ENCODE measurements at places on chromosomes 11 and 22. TPM values are rescaled to one million over a fixed set of nuclear protein-coding genes. Genes with fewer than 3 reads are reported as not detected.

GRCh38 chr22:33848251-33848650 lies 72.0 kb downstream of the LARGE1 start:
- DNase-seq, result no peak

DNA sequence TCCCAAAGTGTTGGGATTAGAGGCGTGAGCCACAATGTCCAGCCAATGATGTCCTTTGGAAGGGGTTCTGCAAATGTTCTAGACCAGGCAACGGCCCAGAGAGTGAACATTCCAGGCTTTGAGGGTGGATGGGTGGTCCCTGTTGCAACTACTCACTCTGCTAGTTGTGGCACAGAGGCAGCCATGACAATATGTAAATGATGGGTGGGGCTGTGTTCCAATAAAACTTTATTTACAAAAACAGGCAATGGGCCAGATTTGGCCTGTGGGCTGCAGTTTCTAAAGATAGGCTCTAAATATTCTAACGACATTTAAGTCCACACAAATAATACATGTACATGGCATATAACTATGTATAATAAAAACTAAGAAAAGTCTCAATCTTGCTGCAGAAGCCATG lies 276.3 kb downstream of the CTTN start:
- no peak for DNase-seq

DNA sequence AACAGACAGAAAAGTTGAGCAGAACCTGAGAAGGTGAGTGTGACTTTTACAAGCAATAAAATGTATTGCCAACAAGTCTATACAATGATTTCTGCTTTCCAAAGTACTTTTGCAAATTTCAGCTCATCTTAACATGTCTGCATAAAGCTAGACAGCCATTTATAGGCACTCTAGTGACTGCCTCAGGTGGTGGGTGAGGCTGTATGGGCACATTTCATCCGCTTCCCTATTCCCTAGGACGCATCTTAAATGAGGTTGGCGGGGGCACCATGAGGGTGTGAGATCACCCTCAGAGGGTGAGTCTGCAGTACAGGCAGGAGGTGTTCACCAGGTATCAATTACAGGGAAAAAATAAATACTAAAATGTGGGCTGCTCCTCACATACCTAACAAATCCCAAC lies 110.1 kb downstream of the ETS1 start:
- DNase-seq, result no peak

DNA sequence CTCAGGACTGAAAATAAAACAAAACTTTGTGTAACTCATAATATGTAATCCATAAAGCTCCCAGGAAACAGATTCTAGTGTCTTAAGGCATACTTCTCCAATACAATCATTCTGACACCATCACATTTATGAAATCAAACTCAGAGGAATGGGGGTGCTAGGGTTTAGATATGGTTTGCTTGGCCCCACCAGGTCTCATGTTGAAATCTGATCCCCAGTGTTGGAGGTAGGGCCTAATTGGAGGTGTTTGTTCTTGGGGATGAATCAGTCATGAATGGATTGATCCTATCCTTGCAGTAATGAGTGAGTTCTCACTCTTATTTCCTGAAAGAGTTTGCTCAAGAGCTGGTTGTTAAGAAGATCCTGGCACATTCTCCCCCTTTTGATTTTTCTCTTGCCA lies 380.9 kb downstream of the ETS1 start:
- no peak for DNase-seq

DNA sequence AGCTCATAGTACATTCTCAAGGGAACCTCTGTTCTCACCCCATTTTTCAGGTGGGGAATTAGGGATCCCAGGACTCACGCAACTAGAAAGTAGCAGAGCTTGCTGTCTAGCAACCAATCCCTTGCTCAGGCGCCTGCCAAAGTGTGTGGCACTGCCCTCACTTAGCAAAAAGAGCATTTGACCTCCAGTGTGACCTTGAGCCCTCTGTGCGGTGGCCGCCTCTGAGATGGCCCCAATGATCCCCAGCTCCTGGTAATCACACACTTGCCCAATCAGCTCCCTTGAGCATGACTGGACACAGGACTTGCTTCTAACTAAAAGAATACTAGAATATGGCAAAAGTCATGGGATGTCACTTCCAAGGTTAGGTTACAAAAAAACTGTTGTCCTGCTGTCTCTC lies 2.6 kb upstream of the LGALS2 start:
- DNase-seq, result no peak

DNA sequence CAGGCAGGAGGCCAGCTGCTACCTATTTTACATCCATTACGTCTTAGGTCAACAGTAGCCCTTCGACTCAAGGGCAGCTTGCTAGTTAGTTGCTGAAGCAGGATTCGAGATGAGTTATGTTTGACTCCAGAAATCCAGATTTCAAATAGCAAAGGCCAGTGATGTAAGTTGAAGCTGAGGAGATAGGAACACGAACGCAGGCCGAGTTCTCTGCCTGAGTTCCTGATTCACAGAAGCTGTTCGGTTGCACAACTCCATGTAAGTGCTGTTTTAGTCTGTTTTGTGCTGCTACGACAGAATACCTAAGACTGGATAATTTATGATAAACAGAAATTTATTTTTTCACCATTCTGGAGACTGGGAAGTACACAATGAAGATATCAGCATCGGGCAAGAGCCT lies 111.2 kb downstream of the SLC1A2 start:
- DNase-seq, result no peak

GRCh38 chr22:17888855-17889254 lies 114.6 kb upstream of the BID start:
- DNase-seq, result no peak

DNA sequence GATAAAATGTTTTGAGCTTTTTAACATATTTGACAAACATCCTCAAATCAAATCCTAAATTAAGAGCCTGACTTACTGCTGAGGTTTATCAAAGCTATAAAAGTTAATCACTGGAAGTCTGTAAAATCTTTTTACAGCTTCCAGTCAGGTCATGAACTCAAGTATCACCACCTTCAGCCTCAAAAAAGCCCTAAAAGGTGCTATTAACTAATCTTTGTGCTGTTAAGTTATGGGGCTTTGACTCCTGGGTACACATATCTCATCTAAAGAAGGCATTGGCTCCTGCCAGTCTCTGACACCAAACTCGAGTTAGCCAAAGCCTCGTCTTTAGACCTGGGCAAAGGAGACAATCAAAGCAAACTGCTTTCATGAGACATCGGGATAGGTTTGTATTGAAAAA lies 34.0 kb upstream of the CBX6 start:
- no peak for DNase-seq

DNA sequence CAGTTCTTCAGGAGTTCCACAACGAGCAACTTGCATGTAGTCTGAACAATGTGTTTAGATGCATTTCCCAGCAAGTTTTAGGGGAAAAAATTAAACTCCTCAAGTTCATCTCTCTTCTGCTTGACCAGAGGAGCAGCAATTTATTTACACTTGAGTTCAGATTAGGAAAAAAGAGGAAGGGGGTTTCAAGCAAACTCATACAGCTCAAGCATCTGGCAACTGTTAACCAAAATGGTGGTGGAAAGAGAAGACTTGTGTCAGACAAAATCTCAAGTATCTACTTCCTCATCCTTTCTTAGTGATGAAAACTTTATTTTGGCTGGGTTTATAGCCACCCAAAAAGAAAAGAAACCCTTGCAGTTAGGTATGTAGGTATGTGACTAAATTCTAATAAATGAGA lies 29.1 kb upstream of the PICALM start:
- DNase-seq, result no peak

DNA sequence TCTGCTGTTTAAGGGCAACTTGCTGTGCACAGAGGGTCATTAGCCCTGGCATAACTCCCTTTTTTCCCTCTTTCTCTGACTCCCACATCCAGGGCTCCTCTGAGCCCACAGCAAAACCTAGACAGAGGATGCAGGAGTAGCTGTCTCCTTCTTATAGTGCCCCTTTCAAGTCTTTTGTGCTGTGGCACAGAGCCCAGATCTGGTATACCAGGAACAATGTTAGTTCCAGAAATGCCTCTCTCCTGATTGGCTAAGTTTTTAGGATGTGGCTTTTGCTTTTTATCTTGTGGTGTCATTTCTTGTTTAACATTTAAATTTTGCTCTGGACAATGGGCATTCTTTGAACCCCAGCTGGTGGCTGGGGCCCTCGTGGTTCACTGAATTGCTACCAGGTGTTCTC lies 25.6 kb upstream of the RRM1 start:
- DNase-seq, result no peak

DNA sequence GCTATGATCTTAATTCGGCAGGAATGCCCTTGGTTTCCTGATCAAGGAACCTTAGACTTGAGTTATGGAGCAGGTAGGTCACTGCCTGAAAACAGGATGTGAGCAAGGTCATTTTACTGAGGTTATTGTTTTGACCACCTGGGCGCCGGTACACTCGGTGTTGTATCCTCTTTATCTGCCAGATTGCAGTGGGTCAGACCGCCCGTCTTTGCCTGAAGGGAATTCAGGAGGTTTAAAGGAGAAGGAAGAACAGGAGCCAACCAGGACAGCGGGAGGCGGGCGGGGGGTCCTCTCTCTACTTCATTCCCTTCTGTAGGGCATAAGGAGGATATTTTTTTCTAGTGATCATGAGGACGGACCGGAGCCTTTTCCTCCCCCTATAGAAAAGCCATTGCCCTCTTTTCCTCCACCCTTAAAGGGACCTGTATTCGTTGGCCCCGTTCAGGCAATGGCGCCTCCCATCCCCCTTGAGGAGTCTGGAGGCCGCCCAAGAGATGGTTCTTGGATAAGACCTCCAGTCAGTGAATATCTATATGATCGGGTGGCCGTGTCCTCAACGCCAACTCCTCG lies 649 bp downstream of the MS4A15 start:
- DNase-seq, result no peak

DNA sequence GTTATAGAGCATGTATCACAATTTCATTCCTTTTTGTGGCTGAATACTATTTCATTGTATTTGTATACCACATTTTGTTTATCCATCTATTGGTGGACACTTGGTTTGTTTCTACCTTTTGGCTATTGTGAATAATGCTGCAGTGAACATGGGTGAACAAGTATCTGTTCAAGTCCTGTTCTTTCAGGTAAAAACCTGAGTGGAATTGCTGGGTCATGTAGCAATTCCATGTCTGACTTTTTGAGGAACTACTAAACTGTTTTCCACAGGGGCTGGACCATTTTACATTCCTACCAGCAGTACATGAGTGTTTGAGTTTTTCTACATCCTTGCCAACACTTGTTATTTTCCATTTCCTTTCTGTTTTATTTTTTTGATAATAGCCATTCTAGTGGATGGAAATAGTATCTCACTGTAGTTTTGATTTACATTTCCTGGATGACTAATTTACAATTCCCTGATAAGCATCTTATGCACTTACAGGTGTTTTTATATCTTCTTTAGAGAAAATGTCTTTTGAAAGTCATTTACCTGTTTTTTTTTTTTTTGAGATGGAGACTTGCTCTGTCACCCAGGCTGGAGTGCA lies 12.2 kb downstream of the CABIN1 start:
- DNase-seq, result no peak

DNA sequence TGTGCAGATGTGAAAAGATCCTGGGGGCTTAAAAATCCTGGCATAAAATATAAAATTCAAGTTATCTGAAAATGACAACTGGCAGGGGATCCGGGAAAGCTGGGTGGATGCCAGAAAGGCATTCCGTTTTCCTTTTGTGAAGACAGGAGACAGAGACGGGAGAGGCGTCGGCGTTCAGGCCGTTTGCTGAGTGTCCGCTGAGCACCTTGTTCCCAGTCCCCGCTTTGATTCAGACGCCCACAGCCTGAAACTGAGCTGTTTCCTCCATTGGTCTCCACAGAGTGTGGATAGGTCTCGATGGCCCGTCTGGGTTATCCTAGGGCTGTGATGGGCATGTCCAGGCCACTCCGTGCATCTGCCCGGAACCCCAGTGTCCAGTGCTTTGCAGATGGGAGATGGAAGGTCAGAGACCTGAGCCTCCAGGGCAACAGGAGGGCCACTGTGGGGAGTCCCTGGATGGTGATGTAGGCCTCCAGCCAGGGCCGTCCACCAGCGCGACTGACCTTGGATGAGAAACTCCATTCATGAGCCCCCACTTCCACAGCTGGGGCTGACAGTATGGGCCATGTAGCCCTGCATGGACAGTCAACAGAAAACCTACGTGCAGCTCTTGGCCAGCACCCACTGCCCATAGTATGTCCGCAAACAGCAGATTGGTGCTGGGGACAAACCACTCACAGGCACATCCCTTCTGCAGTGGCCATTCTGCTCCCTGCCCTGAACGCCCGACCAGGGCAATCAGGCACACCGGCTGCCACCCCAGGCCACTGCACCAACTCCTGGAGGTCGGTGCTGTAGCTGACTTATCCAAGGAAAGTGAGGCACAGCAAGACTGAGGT lies 11.6 kb downstream of the MRGPRF start:
- no peak for DNase-seq

DNA sequence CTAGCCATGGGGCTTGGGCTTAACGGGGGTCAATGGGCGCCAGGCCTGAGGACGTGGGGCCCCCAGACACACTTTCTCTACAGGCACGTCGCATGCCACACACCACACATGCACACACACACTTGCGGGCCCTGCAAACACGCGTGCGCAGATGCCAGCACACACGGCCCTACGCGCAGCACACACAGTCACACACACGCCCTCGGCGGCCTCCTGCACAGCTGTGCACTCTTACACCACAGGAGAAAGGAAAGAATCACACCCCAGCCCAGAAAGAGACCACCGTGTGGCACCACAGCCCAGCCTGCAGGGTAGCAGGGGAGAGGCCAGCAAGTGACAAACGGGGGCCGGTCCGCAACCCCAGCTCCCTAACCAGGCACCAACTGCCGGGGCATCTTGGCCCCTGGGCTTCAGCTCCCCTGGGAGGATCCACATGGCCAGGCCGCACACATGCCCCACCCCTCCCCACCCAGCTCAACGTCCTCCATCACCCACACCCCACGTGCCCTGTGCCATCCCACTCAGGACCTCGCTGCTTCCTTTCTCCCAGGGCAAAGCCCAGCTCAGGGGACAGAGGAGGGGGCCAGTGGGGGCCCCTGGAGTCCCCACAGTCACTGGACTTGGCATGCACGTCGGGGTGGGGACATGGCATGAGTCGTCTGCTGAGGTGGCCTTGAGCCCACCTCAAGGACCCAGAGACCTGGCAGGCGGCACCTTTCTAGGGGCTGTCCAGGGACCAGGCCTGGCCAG lies 26.3 kb upstream of the TH start:
- no peak for DNase-seq

GRCh38 chr11:8790968-8791367 lies 108.4 kb downstream of the RPL27A start:
- DNase-seq, result no peak

- DNase-seq, result peak; percentile 15
These were observed 5.2 kb upstream of the MAP6 start for GRCh38 chr11:75673977-75674582.

OR6T1 gene
- not detected for polyA plus RNA-seq

SLC17A6 gene
- polyA plus RNA-seq, result not detected

TUB gene
- polyA plus RNA-seq, result 4.8 TPM
